ENCODE measurements at places on chromosomes 3 and 15.
A peak's percentile ranks its signal among the peaks of the same experiment; 100 is the strongest.

GRCh38 chr15:39874890-39875549 lies 45.0 kb downstream of the GPR176 start:
- DNase-seq = peak; percentile 43

DNA sequence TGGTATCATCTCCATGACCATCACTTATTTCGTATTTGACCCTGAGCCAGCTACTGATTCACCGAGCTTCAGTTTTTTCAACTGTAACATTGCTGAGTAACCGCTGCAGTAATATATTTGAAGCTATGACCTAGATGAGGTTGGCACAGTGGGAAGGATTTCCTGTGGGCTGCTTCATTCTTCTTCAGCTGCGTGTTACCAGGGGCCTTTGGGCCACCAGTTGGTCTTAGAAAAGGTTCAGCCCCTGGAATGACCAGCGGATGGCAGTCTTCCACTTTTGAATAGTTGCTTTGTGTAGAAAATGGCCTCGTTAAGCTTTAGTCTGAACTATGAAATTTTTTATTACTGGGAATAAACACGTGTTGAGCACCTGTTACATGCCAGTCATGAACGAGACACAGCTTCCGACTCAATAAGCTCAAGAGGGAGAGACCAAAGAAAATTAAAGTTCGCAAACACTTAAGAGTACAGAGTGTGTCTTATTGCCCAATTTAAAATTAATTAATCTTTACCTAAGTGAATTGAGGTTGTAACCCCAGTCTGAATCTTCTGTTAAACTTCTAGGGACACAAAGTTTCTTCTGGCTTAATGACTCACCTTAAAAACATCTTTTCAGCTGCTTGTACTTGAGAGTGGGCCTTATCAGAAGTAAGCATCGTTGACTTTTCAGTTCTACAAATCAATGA lies 57.6 kb upstream of the NR2E3 start:
- peak; percentile 98 for DNase-seq

DNA sequence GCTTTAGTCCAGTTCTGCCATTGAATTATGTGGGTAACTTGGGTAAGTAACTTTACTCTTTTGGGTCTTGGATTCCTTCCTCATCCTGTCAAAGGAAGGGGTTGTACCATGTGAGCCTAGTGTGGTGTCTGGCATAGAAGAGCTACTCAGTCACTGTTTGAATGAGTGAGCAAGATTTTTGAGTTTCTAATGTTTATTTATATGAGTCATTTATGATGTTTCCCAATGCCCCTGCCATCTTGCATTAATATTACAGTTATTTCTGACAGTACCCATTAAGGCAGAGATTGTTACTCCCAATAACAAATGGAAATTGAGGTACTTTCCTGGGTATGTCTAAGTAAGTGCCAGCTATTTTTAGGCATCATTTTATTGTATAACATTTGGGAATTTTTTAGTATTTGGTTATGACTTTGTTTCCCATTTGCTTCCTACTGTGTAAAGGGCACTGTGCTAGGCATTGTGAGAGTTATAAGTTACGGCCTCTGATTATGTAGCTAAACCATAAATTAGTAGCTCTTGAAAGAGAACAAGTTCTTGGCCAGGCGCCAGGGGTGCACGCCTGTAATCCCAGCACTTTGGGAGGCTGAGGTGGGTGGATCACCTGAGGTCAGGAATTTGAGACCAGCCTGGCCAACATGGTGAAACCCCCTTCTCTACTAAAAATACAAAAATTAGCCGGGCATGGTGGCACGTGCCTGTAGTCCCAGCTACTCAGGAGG lies 23.5 kb downstream of the NR1D2 start:
- DNase-seq = no peak

DNA sequence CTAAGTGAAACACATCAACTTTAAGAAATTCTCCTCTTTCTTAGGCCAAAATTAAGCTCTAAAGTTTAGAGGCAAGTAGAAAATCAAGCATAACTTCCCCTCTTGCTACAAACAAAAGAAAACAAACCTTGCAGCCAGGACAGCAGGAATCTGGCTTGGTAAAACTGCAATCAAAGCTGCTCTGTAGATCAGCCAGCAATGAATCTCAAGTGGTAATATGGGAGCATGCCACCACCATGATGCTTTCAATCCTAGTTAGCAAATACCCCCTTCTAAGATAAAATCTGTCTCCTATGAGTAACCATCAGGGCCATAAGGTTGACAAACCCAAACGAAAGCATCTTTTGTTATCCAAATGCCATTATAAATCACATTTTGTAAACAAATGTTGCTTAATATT lies 208.3 kb upstream of the PLSCR5 start:
- DNase-seq = no peak

DNA sequence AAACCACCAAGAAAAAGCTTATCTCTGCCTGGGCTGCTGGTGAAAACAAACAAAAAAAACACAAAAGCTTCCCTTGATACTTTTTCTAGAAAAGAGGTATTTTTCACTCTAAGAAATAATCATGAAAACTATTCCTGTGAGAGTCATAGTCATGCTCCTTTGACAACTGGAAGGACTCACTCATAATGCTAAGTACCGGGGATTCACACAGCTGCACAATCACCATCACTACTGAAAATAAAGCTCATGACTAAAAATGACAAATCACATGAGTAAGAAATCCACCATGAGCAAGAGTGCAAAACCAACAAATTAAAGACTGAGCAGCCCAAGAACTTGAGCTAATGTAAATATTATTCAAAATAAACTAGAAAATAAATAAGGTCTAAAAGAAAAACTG lies 10.6 kb upstream of the POU1F1 start:
- peak; percentile 59 for DNase-seq

DNA sequence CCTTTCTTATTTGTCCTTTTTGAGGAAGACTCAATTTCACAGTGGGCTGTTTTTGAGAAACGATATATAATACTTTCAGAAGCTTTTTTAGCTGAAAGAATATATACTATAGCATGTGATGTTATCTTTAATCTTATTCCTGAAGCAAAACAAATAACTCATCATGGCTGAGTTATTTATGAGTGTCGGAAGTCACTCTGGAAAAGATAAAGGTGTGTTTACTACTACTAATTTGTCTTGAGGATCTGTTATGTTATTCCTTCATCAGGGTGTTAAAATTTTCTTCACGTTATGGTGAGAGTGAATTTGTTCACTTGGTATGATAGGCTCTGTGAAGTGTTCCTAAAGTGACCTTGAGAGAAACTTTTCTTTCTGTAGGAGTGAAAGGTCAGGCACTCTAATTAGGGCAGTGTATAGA lies 4.7 kb downstream of the TCF12 start:
- DNase-seq = no peak

DNA sequence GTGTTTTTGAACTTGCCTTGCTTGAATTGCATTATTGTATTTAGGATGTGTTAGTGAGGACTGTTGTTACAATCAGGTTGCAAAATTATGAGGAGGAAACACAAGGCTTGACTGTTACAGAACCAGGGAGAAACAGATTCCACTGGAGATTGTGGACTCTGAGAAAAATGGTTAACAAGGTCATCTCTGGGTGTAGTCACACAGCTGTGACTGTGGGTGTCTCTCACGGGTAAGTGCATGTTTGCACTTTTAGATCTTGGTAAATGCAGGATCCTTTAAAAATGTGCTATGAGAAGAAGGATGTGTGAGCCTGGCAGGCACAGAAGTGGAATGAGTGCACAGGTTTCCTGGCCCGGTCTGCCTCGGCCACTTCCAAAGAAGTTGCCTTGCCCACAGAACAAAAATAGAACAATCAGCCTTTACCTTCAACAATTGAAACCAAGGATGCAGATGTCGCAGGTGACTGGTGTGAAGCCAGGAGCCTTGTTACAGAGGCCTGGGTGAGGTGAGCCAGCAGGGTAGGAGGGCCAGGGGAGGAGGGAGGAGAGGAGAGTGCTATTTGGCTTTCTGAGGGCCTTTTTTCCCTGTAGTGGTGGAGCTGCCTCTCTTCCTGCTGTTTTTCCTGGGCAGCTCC lies 68.0 kb downstream of the ABHD5 start:
- DNase-seq = no peak

- no peak for DNase-seq
Observed at GRCh38 chr3:16961621-16962205, 77.0 kb downstream of the PLCL2 start.

- no peak for DNase-seq
Observed at GRCh38 chr3:52406791-52407510, 38.0 kb downstream of the SEMA3G start.

DNA sequence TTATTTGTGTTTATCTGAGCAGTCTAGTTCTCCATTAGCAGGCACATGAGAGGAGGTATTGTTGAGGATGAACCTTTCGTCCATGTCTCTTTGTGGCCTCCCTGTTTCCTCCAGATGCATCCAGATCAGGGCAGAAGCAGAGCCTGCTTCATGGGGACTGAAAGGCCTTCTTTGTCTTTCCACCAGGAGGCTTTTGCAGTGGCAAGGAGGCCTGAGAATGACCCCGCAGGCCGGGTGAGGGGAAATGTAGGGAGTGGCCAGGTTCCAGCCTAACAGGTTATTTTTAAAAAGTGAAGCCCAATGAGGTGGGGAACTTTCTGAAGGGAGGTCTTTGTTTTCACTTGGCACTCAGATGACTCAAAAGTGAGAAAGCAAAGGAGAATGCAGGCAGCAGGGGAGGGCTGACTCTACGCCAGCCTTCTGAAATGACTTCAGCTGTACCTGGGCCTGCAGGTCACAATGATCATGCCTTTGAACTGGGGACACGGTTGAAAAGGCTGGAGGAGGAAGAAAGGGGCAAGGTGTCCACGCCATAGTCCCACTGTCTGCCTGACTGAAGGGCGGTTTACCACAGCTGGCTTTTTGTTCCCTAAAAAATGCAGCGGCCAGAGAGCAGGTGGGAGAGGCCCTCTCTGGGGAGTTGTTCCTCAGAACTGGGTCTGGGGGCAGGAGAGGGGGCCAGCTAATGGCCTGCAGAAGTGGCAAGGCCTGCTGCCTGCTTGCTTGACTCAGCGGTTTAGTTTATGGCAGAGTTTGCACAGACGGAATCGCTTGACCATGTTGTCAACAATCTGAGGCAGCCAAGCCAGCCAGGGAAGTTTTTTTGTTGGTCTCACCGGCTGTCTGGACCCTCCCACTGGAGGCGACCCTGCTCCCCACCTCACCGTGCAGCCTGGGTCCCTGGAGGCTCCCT lies 28.7 kb downstream of the CMTM7 start:
- DNase-seq = peak; percentile 53

- DNase-seq = peak; percentile 90
Observed at GRCh38 chr3:10518506-10519150, 13.2 kb upstream of the ATP2B2 start.

DNA sequence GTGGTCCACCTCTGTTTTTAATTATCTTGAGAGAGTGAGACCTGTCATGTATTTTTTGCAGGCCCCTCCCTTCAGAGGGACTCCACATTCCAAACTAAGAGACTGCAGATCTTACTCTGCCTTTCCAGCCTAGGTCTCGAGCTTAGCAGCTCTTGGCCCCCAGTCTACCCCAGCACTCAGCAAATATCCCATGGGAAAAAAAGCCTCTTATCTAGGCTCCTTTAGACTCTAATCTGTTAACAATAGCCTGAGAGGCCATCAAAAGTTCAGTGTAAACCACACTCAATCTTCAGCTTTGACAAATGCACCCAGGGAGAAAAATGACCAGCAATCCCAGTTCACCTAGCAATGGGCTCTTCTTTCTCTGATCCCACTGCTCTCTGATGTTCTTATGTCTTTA lies 8.6 kb upstream of the BLM start:
- DNase-seq = no peak

- DNase-seq = no peak
Observed at GRCh38 chr3:36147934-36148558, 232.3 kb upstream of the STAC start.

- no peak for DNase-seq
Observed at GRCh38 chr15:83340087-83340486, 55.6 kb upstream of the BNC1 start.

DNA sequence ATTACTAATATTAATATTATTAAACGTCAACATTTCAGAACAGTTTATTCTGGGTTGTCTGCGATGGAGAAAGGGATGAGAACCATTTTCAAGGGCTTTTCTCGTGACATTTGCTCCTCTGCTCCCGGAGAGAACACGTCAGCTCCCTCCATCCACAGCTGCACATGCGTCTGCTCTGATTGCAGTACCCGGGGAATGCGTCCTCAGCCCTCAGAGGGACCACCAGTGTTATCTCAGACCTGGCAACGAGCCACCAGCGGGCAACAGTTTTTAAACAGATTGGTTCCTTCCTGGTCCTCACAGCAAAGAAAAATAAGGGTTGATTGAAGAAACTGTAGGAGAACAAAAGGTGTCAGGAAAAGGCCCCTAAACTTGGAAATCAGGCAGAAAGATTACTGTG lies 202.2 kb upstream of the ADAMTS9 start:
- peak; percentile 69 for DNase-seq

GRCh38 chr3:196967412-196968232 lies 1.0 kb downstream of the PIGZ start:
- DNase-seq = no peak

DNA sequence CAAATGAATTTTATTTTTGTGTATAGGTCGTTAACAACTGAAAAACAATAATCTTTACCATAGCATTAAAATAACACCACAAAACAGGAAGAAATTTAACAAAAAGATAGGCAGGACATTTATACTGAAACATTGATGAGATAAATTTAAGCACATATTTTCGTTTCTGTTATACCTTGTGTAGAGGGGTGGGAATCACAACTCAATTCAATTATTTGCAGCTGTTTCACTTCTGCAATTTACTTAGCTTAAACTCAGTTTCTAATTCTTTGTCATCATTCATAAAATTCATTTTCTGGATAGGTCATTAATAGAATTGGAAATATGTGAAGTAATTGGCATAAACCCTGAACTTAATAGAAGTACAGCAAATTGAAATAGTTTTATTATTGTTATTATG lies 42.3 kb downstream of the TP63 start:
- no peak for DNase-seq

- peak; percentile 20 for DNase-seq
Observed at GRCh38 chr3:105553851-105554250, 187.1 kb downstream of the ALCAM start.

DNA sequence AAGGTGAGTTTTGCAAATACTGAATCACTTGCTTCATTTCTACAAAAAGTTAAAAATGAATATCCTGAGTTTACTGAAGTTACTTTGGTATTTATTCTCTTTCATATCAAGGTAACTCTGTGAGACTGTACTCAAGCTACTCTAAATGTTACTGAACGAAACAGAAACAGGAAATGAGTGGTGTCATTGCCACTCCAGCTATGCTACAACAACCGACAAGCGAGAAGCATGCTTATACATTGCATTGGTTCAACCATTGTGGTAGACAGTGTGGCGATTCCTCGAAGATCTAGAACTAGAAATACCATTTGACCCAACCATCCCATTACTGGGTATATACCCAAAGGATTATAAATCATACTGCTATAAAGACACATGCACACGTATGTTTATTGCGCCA lies 313.2 kb upstream of the THBS1 start:
- peak; percentile 66 for DNase-seq
